ENCODE measurements at places on chromosomes 4 and X.

DNA sequence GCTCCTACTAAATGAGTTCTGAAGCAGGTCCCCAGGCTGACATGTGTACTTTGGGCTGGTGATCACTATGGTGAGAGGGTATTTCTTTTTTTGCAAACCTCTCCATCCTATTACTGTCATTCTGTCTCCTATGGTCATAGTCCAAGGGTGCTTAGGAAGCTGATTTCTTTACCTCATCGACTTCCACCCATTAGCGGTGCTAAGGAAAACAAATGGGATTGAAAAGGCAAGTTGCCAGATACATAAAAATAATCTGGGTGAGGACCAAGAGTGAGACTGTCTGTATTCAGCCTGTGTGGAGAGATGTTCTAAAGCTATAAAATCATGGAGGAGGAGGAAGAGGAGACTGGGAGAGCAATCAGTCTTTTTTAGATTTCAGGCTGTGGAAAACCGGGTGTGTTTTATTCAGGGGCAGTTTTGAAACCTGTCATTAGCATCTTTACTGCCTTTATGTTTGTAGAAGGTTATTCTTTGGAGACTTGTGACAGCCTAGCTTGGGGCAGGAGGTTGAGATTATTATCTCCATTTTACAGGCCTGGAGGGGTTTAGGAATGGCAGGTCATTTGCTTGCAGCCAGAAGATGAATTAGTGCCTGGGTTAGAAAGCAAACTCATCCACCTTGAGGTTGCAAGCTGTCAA, 1.9 kb downstream of the TMEM164 start:
- DNase-seq: peak; percentile 62

DNA sequence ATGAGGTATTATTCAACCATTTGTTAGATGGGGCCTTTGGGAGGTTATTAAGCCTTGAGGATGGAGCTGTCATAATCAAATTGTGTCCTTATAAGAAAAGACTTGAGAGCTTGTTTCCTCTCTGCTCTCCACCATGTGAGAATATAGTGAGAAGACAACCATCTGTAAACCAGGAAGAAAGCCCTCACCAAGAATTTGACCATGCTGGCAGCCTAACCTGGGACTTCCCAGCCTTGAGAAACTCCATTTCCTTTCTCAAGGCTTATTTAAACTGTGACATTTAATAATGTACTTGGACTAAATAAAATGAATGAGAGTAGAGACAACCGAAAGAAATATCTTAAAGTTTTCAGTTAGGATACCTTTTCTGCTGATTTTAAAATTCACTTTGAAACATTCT, 83.7 kb upstream of the GC start:
- no peak for DNase-seq

DNA sequence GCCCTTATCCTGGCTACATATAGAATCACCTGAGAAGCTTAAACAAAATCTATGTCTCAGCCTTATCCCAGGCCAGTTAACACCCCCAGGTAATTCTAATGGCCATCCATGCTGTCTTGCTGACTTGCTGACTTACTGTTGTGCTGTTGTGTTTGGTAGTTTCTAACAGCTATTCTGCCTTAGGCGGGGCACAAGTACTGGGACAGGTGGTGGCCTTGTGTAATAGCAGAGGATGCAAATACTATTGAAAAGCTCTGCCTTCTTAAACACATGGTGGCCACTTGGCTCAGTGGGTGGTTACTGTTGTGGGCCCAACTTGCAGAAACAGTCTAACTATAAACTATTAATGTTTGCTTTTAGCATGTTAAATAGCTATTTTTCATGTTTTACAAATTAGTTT, 56.2 kb downstream of the CDS1 start:
- no peak for DNase-seq

GRCh38 chrX:47568656-47569295, 7.8 kb downstream of the ARAF start:
- no peak for DNase-seq

- peak; percentile 76 for DNase-seq
Observed at GRCh38 chr4:37985730-37986275, 25.6 kb downstream of the PTTG2 start.

GRCh38 chr4:189293459-189293858, 647.2 kb upstream of the FRG1 start:
- DNase-seq: no peak

DNA sequence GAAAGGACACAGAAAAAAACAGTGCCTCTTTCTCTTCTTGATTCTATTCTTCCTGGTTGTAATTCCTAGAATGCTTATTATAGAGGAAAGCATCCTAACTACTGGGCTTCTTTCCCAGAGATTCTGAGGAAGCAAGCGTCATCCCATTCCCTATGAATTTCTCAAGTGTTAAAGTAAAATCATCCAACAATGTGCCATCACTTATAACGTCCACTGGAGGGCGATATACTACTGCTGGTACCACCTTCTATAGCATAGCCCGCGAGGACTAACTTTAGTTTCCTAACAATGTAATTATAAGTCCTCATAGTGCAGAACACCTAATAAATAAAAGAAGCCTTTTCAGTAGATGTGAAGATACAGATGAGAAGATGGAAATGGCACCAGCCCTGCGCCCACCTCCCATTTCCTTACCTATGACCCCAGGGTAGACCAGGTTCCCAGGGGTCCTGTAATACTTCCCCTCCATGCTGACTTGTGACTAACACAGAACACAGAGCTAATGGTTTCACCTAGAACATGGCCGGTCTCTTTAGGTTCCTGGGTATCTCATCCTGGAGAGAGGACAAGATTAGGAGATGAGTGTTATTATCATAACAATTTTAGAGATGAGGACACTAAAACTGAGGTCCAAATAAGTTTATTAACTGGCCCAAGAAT, 4.2 kb downstream of the CENPVL3 start:
- DNase-seq: peak; percentile 11

DNA sequence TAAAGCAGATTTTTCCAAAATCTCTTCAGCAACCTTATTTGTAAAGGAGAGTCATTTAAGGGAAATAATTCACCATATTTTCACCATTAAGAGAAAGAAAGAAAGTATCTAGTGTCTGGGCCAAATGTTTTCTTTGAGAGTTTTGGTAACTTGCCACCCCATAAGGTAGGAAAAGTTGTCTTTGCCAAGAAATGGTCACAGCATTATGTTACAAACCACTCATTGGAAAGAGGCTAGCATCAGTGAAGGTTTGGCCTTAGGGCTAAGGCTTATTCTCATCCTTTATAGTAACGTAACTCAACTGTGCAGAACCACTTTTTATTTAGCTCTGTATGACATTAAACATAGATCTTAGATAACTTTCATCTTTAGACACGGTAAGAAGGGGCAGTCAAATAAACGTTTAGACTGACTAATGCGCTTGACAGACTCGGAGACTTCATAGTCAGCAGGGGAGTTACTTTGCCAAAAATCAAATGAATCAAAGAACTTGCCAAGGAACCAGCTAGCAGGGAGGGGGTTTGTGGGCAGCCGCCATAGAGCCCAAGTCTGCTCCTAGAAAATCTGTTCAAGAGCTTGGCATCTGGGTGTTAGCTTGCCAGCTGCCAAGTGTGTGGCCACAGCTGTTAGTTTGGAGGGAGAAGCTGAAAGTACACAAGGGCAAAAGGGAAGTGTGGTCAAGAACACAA, 182.8 kb upstream of the GRID2 start:
- DNase-seq: no peak

- DNase-seq: no peak
Observed at GRCh38 chrX:132710656-132711155, 221.9 kb upstream of the MBNL3 start.

- DNase-seq: peak; percentile 41
Observed at GRCh38 chrX:19889582-19890342, 2.4 kb upstream of the SH3KBP1 start.

- DNase-seq: no peak
Observed at GRCh38 chr4:157706155-157706554, 466.7 kb downstream of the GASK1B start.

GRCh38 chr4:48315728-48316630, 25.4 kb upstream of the SLAIN2 start:
- DNase-seq: peak; percentile 4

DNA sequence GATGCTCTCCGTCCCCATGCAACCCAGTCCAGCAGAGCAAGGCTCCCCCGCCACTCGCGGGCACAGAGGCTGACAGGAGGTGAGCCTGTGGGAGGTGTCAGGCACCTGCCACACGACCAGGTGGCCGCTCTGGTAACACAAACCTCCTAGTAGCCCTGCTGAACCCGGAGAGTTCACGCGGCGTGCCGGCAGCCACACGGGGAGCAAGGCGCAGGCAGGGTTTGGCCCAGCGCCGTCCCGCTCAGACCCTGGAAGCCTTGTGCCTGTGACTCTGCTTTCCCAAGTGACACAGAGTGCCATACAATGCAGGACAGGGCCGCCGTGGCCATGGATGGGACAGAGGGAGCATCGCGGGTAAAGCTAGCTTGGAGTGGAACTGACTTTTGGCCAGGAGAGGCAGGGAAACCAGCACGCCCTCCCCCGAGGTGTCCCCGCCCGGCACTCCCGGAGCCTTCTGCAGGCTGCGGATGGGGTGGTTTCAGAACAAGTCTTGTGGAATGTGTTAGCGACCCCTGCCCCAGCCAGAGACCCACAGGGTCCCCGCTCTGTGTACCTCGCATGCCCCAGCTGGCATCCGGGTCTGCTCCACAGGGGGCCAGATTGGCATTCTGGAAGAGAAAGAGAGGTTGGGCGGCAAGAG, 44.7 kb upstream of the AFAP1 start:
- no peak for DNase-seq

GRCh38 chr4:120481756-120482155, 415.1 kb upstream of the MAD2L1 start:
- no peak for DNase-seq

- no peak for DNase-seq
Observed at GRCh38 chrX:73446831-73447230, at the start of gene CDX4. CDX4 (plus strand) TSS chrX:73447053; CDS start chrX:73447254, 201 bp downstream.

- no peak for DNase-seq
Observed at GRCh38 chr4:83387012-83387411, 52.4 kb upstream of the HPSE start.

GRCh38 chrX:68684291-68684918, 36.9 kb downstream of the STARD8 start:
- DNase-seq: no peak

GRCh38 chr4:25180524-25181131, 20.4 kb upstream of the SEPSECS start:
- DNase-seq: no peak

DNA sequence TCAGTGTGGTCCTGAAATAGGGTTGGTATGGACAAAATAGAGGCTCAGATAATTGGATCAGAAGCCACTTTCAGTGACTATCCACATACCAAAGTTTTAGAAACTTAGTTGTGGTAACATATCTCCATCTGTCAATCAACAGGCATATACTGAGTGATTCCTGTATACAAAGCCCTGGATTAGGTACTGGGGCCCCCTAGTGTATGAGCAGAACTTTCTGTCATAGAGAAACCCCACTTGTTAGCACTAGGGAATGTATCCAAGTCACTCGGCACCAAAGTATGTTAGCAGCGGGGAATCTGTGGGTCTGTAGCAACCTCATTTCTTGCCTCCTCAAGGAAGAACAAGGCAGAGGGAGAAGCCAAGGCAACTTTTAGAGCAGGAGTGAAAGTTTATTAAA, 50.7 kb downstream of the MAP7D3 start:
- no peak for DNase-seq

GRCh38 chr4:136690360-136690759, 841.9 kb downstream of the PCDH18 start:
- DNase-seq: no peak

GRCh38 chrX:23844502-23845138, 61.6 kb downstream of the SAT1 start:
- no peak for DNase-seq

DNA sequence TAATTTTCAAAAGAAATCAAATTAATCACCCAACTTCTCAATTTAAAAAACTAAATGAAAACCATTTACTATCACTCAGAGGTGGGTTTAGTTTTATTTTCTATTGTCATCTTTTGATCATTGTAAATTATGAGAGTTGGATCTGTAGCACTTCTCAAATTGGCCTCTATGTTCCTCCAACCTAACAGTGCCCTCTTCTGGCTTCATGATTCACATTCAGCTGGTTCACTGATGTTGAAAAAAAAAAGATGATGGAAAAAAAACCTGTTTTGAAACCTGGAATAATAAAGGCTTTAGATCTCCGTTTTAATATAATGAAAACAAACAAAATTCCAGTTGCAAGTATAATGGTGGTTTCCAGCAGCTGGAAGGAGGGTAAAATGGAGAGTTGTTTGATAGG, 2.4 kb upstream of the NBDY start:
- peak; percentile 62 for DNase-seq

GRCh38 chrX:96455078-96455477, 229.6 kb upstream of the DIAPH2 start:
- no peak for DNase-seq

- DNase-seq: no peak
Observed at GRCh38 chr4:30856795-30857564, 136.8 kb downstream of the PCDH7 start.

DNA sequence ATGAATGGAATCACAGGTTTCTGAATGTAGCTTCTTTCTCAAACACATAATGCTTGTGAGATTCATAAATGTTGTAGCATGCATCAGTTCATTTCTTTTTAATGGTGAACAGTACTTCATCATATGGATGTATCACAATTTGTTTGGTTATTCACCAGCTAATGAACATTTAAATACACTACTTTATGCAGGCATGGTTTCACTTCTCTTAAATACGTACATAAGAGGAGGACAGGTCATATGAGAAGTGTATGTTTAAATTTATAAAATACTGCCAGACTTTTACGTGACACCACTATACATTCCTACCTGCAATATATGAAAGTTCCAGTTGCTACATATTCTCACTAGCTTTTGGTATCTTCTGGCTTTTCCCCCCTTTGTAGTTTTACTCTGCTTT, 65.4 kb downstream of the ANKRD17 start:
- no peak for DNase-seq

DNA sequence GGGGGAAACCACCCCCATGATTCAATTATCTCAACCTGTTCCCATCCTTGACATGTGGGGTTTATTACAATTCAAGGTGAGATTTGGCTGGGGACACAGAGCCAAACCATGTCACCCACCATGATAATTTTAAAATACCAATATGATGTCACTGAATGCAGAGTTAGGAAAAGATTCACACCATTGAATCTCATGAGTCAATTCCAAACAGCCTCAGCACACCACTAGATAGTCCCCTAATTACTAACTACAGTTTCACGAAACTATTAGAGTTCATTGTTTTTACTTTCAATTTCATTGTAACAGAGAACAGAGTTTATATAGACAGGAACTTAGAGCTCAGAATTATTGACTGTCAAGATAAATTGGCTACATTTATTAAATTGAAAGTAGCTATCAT, 410.2 kb downstream of the FAM47A start:
- no peak for DNase-seq

DNA sequence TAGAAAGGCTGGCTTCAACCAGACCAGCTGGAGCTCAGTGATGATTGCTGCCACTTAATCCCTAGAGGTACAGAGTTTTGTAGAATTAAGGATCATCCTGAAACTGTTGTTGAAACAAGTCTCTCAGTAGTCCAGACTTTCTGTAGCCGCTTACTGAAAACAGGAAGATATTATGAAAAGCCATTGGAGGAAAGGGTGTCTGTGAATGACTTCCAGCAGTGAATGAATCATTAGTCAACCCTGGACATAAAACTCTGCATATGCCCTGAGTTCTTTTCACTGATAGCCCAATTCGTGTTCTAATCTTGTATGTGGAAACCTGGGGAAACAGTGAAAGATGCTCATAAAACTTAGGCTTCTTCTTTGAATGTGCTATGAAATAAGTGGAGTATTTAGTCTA, 14.8 kb downstream of the HOPX start:
- no peak for DNase-seq
